ENCODE measurements at places on chromosomes 12 and 14. TPM values are rescaled to one million over a fixed set of nuclear protein-coding genes. Genes with fewer than 3 reads are reported as not detected.

- no peaks in the 10 kb centered on the region for H3K27me3 ChIP-seq
- H3K27ac ChIP-seq, result peak overlapping the region; percentile 26
- H3K4me3 ChIP-seq, result no peak overlapping the region
- no peak for DNase-seq
- peaks cover 61% of the 10 kb centered on the region for H3K4me1 ChIP-seq
These were observed 188.8 kb downstream of the STXBP6 start for GRCh38 chr14:24861083-24861630.

DNA sequence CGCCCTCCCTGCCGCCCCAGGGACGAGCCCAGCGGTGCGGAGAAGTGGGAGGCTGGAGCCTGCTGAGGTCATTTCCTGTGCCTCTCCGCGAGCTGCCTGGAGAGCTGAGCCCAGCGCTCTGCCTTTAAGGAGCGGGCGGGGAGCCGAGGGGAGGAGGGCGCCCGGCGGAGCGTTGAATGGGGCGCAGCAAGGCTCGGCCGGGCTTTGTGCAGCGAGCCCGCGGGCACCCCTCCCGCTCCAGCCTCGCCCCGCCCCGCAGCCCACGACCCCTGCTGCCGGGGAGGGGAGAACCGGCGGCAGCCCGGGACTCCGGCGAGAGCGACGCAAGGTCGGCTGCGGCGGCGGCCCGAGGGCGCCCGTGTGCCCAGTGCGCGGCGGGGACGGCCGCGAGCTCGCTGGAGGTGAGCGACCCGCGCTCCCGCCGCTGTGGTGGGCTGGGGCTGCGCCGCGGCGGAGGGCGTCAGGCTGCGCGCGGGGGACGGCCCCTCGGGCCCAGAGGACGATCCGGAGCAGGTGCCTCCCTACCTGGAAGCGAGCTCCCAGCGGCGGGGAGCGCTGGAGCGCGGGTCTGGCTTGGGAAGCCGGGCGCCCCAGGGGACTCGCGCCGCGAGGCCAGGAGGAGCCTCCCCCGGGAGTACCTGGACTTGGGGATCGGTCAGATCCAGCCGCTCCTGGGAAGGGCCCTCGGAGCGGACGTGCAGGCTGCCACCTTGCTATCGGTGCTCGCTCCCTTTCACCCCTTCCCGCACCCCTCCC is at the start of gene PLEKHH1:
Gene PLEKHH1, plus strand, starts transcription at position 293 of the 756 bp plus-strand sequence. CDS start 8,578 bp downstream, outside the sequence.
- peak within 1 kb of the TSS; percentile 72 for H3K4me3 ChIP-seq
- no peaks in the 10 kb centered on the region for H3K27me3 ChIP-seq
- peak; percentile 80 for DNase-seq
- H3K4me1 ChIP-seq, result peaks cover 14% of the 10 kb centered on the region

GRCh38 chr12:104669851-104670337 is 213.1 kb downstream of the CHST11 start:
- H3K4me3 ChIP-seq, result peak overlapping the region; percentile 39
- H3K36me3 ChIP-seq, result no peaks in the 10 kb centered on the region
- no peaks in the 10 kb centered on the region for H3K27me3 ChIP-seq
- H3K4me1 ChIP-seq, result peaks cover 74% of the 10 kb centered on the region
- DNase-seq, result peak; percentile 59
- H3K27ac ChIP-seq, result peak overlapping the region; percentile 89

GRCh38 chr12:65427646-65428045 is 149.2 kb downstream of the MSRB3 start:
- DNase-seq, result no peak
- peaks cover 12% of the 10 kb centered on the region for H3K36me3 ChIP-seq
- peaks cover 10% of the 10 kb centered on the region for H3K4me1 ChIP-seq

DNA sequence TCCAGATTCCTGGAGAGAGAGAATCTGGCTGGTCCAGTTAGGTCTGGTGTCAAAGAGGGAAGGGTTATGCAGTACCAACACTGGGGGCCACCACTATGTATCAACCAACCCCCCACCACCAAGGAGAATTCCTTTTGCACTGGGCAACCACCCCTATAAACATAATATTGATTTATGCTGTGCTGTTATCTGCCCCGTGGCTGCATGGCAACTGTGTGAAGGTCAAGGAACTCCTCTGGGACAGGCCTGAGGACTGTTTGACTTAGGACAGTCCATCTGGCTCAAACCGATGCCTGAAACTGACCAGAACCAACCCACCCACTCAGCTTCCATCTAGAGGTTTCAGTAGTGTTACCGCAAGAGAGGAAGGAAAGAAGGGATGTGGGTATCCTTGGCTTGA is 20.5 kb downstream of the PLEKHH1 start:
- H3K4me1 ChIP-seq, result no peaks in the 10 kb centered on the region
- no peak overlapping the region for H3K27ac ChIP-seq
- no peak overlapping the region for H3K4me3 ChIP-seq
- no peaks in the 10 kb centered on the region for H3K36me3 ChIP-seq
- H3K27me3 ChIP-seq, result no peaks in the 10 kb centered on the region

GRCh38 chr14:103679351-103679750 is 35.9 kb downstream of the XRCC3 start:
- peaks cover 52% of the 10 kb centered on the region for H3K4me1 ChIP-seq
- H3K4me3 ChIP-seq, result no peak overlapping the region
- no peaks in the 10 kb centered on the region for H3K27me3 ChIP-seq

- no peaks in the 10 kb centered on the region for H3K4me1 ChIP-seq
- no peak overlapping the region for H3K4me3 ChIP-seq
- DNase-seq, result peak; percentile 17
- peaks cover 3% of the 10 kb centered on the region for H3K27me3 ChIP-seq
- H3K36me3 ChIP-seq, result no peaks in the 10 kb centered on the region
These were observed 60.8 kb downstream of the PDE6H start for GRCh38 chr12:15033641-15034040.

DNA sequence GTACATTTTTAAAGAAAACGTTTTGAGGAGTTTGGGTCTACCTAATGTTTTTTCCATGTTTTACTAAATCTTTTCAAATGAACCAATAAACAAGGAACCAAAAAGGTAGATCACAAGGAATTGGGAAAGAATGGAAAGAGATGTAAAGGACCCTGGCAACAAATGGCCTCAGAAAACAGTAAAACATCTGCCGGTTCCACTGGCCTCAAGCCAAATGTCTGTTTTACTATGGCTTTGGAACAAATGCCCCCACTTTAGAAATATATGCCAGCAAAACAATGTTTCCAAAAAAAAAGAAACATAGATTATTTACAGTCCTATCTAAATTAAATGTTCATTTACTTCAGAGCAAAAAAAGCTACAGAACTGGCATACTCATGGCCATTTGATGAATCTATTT is 3.0 kb downstream of the TRMT5 start:
- H3K27ac ChIP-seq, result no peak overlapping the region
- no peak for DNase-seq
- H3K4me3 ChIP-seq, result no peak overlapping the region
- peaks cover 6% of the 10 kb centered on the region for H3K36me3 ChIP-seq

- no peaks in the 10 kb centered on the region for H3K27me3 ChIP-seq
- H3K4me1 ChIP-seq, result peaks cover 27% of the 10 kb centered on the region
- H3K27ac ChIP-seq, result no peak overlapping the region
These were observed 10.6 kb downstream of the FAR2 start for GRCh38 chr12:29159661-29160060.

GRCh38 chr12:112270673-112271072 is 111.6 kb downstream of the HECTD4 start:
- H3K27ac ChIP-seq, result no peak overlapping the region
- no peak for DNase-seq
- H3K27me3 ChIP-seq, result no peaks in the 10 kb centered on the region
- no peaks in the 10 kb centered on the region for H3K4me1 ChIP-seq
- H3K36me3 ChIP-seq, result peaks cover 80% of the 10 kb centered on the region

- no peaks in the 10 kb centered on the region for H3K27me3 ChIP-seq
- H3K4me1 ChIP-seq, result peaks cover 5% of the 10 kb centered on the region
- peak within 1 kb of the TSS; percentile 63 for H3K4me3 ChIP-seq
- peak within 1 kb of the TSS; percentile 89 for H3K27ac ChIP-seq
- DNase-seq, result no peak
- H3K36me3 ChIP-seq, result no peaks in the 10 kb centered on the region
These were observed at the start of gene CLEC2B for GRCh38 chr12:9869307-9870161. Gene CLEC2B, minus strand, starts transcription at chr12:9869354.

GRCh38 chr12:8916154-8916553 is 1.8 kb downstream of the PHC1 start:
- no peak for DNase-seq
- peaks cover 27% of the 10 kb centered on the region for H3K36me3 ChIP-seq
- H3K4me1 ChIP-seq, result peaks cover 49% of the 10 kb centered on the region
- H3K4me3 ChIP-seq, result peak overlapping the region; percentile 80

DNA sequence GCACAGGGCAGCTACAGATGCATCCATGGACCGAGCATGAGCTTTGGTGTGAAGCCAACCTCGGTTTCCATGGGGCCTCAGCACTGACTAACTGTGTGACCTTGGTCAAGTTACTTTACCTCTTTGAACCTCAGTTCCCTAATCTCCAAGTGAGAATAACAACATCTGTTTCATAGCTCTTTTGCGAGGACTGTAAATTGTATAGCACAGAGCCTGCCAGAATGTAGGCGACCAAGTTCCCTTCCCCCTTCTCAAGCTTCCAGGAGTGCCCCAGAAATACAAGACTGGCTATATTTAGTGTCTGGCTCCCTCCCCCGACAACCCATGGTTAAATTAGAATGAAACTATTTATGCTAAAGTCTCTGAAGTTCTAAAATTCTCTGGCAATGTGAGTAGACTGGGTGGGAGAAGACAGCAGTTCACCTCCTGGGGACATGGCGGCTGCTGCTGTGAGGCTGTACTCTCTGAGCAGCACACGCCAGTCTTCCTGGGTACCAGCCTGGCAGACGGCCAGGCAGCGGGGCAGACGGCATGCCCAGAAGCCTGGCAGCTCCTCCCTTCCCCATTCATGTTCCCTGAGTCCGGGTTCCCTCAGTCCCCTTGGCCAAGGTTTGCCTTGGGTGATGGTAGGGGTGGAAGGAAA is 22.0 kb upstream of the TMED10 start:
- no peak overlapping the region for H3K4me3 ChIP-seq
- DNase-seq, result peak; percentile 56
- no peaks in the 10 kb centered on the region for H3K36me3 ChIP-seq

DNA sequence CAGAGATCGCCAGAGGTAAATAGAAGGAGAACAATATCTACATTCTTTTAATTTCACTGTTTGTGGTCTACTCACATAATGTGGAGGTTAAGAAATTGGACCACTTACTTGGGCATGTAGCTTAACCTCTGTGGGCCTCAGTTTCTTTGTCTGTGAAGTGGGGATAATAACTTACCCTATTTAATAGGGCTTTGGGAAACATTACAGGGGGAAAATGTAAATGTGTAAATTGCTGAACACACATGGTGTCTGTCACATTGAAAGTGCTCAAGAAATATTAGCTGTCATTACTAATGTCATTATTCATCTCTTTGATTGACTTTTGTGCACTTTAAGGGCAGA is 140.5 kb downstream of the SLC8A3 start:
- H3K4me3 ChIP-seq, result no peak overlapping the region
- no peaks in the 10 kb centered on the region for H3K36me3 ChIP-seq
- H3K27ac ChIP-seq, result no peak overlapping the region

DNA sequence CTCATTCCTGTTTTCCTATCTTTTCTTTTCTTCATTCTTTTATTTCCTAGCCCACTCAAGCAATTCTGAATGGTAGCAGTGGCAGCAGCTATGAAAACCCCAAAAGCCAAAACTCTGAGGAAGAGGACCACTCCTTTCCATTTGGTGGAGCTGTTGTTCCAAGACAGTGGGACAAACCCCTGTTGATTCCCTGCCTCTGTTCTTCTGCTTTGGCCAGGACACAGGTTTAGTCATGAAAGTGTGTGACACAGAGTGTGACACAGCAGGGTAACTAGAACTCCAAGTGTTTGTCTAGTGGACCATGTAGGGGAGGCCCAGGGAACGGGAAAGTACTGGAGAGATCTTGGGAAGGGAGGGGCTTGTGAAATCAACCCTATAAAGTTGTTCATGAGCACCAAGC is 71.1 kb downstream of the PTCSC3 start:
- no peaks in the 10 kb centered on the region for H3K36me3 ChIP-seq
- H3K27ac ChIP-seq, result no peak overlapping the region

TSHR gene
- not detected for total RNA-seq

CIROP gene
- total RNA-seq, result not detected

HRK gene
- total RNA-seq, result 0.77 TPM

TAS2R8 gene
- total RNA-seq, result not detected

SIX6 gene
- not detected for total RNA-seq

CMTM5 gene
- 1.0 TPM for total RNA-seq

SRRM4 gene
- 0.19 TPM for total RNA-seq

TRIM9 gene
- 0.27 TPM for total RNA-seq

CCDC60 gene
- not detected for total RNA-seq

SYT1 gene
- 0.30 TPM for total RNA-seq

RFX4 gene
- not detected for total RNA-seq

SSPN gene
- total RNA-seq, result 67.4 TPM

KIF26A gene
- total RNA-seq, result 6.5 TPM

EXOC3L4 gene
- 0.66 TPM for total RNA-seq

RPL6 gene
- 572 TPM for total RNA-seq

Data from left ventricle myocardium inferior (tissue), 1 donor.